ENCODE measurements at places on chromosomes 5 and 9.

GRCh38 chr9:131530546-131530919 lies 530 bp downstream of the UCK1 start:
- DNase-seq, result no peak

DNA sequence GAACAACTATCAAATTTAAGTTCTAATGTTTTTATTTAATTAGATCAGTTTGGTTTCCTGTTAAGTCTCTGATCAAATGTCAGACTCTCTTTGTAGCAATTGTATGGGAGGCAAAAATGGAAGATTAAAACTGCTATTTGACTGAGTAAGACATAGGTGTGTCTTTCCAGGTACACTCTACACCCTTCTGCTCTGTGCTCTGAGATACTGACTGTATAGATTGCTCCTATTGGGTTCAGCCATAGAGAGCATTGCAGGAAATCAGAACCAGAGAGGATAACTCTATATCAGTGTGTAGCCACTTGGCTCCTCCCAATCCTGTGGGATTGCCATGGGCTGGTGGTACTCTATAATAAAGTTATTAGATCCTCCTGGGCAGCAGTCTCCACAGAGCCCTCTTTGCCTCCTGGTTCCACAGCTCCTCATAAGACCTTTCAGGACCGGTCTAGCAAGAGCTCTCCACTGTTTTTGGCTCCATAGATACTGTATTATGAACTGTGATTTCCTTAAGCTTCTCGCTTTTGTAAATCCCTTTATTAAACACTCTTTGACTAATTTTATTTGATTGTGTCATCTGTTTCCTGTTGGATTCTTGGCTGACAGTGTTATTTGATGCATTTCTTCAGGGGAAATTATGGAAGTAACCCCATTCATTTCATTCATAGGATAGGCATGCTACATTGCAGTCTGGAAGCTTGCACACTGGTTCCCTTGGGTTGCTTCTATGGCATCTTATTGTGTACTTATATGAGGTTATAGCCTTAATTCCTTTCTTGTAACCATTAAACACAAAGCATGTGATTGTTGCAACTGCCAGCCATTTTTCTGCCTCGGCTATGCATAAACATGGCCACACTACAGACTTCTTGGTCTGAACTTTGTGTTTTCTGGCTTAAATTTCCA lies 115.6 kb downstream of the VCAN start:
- no peak for DNase-seq

- DNase-seq, result no peak
Observed at GRCh38 chr9:114431770-114432169, 44.0 kb upstream of the AKNA start.

GRCh38 chr9:23288545-23288944 lies 537.5 kb downstream of the ELAVL2 start:
- DNase-seq, result no peak

GRCh38 chr5:172607213-172607793 lies 33.8 kb upstream of the NEURL1B start:
- no peak for DNase-seq

GRCh38 chr5:67029481-67029880 lies 167.1 kb downstream of the CD180 start:
- no peak for DNase-seq

Data from cortex of kidney (tissue), 1 donor.